Inflammatory macrophage (primary cell): ENCODE measurements at places on chromosomes 2 and 18.
A peak's percentile ranks its signal among the peaks of the same experiment; 100 is the strongest.

GRCh38 chr2:25982273-25982967 lies at the start of gene KIF3C:
Gene KIF3C, minus strand, starts transcription at chr2:25982497. Its CDS starts 580 bp downstream, at chr2:25981917.
- peak; percentile 29 for DNase-seq

DNA sequence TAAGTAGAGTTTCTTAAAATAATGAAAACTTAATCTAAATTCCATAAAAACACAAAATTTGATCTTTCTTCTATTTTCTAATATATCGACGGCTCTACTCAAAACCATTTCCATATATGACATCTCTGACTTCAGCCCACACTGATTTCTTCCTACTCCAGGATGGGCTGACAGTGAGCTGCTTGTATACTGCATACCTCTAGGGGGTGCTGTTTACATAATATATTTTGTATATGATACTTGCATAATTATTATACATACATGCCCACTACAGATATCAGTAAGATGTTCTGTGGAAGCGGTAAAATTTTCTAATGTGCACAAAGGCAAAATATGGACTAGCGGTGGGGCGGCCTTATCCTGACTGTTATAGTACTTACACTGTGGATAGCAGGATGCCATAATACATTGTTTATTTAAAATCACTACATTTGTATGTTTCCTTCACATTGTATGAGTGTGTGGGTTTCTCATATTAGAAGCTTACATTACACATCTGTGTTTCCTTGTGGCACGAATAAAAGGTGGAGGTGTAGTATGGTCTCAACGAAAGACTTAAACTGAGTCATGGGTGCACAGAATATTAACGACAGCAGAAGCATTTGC lies 66.1 kb upstream of the NXPH2 start:
- peak; percentile 50 for DNase-seq

DNA sequence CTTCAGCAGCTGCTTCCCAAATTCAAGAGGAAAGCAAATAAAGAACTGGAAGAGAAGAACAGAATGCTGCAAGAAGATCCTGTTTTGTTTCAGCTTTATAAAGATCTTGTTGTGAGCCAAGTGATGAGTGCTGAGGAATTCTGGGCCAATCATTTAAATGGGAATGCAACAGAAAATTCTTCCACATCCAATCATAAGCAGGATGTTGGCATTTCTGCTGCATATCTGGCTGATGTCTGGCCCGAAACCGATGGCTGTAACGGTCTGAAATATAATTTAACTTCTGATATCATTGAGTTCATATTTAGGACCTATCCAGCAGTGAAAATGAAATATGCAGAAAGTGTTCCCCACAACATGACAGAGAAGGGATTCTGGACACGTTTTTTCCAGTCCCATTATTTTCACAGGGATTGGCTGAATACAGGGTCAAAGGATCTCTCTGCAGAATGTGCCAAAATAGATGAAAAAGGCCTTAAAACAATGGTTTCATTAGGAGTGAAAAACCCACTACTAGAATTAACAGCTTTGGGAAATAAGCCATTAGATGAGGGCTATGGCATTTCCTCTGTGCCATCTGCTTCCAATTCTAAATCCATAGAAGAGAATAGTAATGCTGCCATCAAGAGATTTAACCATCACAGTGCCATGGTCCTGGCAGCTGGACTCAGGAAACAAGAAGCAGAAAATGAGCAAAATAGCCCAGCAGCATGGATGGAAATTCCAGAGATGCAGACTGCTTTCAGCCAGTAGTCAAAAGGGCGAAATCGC lies 175.6 kb downstream of the MC4R start:
- no peak for DNase-seq

DNA sequence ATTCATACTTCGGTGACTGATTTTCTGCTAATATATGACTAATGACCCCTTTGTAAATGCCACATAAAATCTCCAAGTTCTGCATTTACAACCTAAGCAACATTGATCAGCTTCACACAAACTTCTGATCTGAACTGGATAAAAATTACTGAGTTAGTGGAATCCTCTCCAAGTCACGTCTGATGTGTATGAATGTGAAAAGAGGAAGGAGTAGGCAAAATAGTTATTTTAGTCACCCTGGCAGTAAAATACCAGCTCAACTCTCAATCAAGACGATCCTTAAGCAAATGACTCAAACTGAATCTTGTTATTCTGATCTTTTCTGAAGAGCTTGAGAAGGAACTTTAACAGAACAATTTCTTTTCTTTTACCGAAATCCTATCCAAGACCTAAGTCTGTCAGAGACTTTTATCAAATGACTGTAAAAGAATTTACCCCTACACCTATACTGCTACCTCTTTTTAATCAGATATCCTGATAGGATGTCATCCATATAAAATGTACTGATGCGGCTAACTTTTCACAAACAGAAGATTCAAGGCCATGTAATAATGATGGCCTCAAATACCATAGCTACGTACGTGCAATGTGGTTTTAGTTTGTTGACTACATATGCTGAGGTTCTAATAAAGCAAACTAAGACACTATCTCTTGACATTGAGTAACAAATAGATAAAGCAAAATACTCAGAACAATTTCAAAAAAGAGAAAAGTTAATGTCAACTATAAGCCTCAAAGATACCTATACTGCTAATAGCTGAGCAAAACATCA lies 23.7 kb downstream of the CUL3 start:
- peak; percentile 25 for DNase-seq

GRCh38 chr2:40450796-40451430 lies 977 bp downstream of the SLC8A1 start:
- DNase-seq: peak; percentile 75

DNA sequence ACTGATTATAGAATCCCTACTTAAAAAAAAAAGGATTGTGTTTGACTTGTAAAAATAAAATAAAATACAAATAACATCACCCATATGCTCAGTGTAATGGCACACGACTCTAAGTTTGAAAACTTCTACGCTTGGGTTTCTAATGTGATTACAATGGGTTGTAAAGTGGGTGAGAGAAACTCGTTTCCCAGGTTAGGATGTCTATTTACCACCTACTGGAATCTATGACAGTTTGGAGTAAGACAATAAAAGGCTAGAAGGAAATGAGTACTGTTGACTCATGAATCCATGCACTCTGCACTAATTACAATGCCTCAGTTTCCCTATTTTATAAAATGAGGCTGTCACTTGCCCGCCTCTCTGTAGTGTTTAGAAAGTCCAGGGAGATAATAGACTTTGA lies 204.2 kb upstream of the FBXO11 start:
- no peak for DNase-seq

DNA sequence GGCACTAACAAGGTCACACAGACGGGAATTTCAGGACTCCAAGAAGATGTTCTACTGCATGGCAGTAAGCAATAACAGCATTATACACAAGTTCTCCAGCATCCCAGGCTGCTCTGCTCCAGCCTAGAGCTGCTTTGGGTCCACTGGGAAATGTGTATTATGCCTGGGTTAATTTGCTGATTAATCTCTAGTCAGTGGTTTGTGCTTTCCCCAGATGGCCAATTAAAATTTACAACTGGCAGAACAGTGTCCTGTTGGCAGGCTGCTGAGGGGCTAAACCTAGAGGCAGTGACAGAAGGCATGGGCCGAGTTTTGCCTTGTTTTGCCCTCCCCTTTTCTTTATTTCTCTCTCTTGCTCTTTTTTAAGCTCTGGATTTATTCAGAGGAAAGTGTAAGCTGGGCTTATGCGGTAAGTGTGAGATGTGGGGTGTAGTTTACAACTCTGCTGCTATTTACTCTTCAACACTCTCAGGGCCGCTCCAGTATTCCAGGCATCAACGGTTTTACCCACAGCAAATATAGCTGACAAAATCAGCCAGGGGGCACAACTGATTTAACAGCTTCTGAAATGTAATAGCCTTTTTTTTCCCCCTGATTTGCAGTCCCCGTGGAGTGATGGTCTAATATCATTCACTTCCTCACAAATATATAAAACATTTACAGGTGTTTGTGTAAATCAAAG lies 348.0 kb downstream of the GPD2 start:
- DNase-seq: no peak

- DNase-seq: no peak
Measured at GRCh38 chr18:3983351-3983969, 471.6 kb downstream of the DLGAP1 start.

GRCh38 chr2:173855661-173856060 lies 109.5 kb downstream of the SP3 start:
- no peak for DNase-seq

GRCh38 chr18:66994790-66995189 lies 390.9 kb upstream of the CDH19 start:
- no peak for DNase-seq

GRCh38 chr18:44579028-44579702 lies 101.5 kb upstream of the SETBP1 start:
- peak; percentile 13 for DNase-seq

DNA sequence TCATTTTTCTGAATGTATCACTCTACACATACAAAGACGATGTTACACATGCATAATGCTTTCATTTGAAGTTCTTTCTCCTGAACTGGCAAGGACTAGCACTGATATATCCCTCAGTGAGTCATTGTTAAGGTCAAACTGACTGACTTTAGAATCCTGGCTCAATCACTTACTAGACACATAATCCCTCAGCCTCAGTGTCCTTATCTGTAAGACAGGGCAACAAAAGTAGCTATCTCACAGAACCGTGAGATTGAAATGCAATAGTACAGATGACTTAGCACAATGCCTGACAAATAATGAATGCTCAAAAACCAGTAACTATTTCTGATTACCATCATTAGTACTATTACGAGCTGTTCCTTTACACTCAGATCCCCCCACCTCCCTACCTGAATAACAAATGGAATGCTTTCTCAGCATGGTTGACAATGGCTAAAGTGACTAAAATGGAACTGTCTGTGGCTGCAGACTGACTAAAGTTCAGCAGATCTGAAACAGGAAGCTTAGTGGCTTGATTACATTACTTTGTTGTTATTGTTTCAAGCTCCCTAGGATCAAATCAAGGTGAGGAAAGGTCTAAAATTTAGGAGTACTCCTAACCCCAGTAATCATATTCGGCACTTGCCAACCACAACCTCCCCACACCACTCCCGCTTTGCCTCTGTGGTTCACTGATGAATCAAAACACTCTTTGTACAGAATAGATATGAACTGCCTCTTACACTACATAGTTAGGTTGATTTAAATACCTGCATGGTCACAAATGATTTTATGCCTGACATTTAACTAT lies 35.8 kb upstream of the CACNB4 start:
- DNase-seq: no peak

GRCh38 chr2:61588566-61588965 lies 50.4 kb upstream of the XPO1 start:
- DNase-seq: no peak

GRCh38 chr2:12935222-12935621 lies 218.5 kb downstream of the TRIB2 start:
- DNase-seq: no peak

DNA sequence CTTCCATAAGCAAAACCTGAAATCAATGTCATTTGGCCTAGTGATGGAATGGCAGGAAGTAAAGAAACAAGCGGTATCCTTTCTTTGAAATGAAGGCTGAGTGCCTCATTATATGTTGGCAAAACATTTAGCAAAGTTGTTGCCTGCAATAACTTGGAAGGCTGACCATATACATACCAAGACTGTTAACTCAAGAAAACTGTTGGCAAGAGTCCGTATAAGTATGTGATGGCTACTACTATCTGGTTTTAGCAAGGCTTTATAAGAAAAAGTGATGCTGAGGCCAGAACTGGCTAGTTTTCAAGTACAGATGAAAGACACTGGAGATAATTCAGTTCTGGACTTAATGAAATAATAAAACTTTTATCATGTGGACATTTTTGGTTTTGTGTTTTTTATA lies 356.2 kb downstream of the ZNF521 start:
- DNase-seq: no peak

DNA sequence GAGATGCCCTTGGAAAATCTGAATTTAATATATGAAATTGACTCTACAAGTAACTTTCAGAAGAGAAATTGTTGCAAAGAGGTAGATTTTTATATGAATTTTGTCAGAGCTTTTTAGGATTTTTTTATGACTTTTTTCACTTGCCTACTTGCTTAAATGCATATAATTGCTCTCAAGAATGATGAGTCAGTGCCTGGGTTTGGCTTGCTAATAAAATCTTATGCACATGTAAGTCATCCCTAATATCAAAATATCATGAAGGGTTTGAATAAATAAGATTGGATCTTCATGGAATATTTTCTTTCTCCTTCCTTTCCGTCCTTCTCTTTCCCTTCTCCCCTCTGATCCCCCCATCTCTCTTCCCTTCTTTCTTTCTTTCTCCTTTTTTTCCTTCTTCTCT lies 354.1 kb downstream of the TXNL1 start:
- no peak for DNase-seq

DNA sequence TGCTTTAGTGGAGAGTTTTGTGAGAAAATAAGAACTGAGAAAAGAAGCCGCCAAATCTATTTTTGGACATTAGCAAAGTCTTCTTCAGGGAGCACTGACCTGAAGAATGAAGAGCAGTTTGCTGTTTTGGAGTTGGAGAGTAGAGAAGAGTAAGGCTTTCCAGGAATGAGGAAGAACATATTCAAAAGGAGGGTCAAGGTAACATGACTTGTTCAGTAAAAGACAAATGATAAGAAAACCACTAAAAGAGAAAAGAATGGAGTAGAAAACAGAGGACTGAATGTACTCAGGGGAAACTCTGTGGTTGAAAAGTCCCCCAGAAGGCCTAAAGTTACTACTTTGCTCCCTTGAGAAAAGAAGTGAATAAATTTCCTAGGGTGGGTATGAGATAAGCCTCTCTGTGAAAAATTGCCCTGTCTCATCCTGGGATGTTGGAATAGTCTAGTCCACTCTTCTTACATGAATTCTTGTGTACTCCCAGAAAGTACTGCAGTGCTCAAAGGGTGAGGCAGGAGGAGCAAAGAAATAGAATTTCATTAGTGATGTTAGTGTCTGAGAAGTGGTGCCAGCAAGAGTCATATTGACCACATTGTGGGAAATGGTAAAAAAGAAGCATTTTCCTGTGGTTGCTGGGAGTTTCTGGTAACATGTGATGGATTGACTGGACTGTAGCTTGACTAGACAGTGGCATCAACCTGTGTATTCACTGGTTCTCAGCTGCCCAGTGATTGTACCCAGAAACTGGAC lies 27.8 kb downstream of the MBD5 start:
- no peak for DNase-seq

- no peak for DNase-seq
Measured at GRCh38 chr2:236340251-236340650, 76.0 kb upstream of the ASB18 start.

GRCh38 chr2:86441882-86442641 lies 891 bp downstream of the KDM3A start:
- peak; percentile 70 for DNase-seq

GRCh38 chr2:149148194-149149006 lies 109.9 kb downstream of the LYPD6B start:
- DNase-seq: no peak
